NK-92 treated with Interleukin-12 subunit alpha and Interleukin-12 subunit beta, amount 100 ng/mL, for 24 hours (cell line): ENCODE measurements at places on chromosomes 1 and 21.

DNA sequence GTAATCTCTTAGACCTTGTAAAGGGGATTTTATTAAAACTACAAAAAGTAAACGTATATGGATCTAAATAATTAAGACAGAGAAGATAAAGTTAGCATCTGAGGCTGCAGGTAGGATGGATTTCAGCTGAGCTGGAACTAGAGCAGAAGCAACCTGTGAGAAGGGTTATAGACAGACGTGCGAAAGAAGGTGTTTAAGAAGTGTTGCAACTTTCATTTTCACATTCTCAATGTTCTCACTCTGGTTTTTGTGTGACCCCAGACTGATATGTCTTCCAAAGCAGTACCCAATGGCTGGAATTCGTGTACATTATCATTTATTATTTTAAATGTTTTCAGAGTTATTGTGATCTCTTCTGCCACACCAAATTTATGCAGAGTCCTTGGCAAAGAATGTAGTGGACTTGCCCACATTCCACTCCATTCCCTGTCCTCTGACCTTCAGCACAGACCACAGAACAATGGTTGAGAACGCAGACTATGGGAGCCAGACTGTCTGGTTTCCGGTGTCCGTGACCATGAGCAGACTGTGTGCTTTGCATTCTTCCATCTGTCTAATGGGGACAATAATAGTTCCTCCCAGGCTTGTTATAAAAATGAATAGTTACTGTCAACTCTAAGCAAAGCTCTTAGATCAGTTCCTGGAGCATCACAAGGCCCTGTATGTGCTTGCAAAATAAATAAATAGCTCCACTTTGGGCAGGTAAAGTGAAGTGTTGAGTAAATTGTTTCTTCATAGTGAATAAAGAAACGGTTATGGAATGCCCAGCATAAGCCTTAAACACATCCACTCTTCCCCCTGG is 140.6 kb upstream of the SAMSN1 start:
- DNase-seq, result no peak

GRCh38 chr1:40141878-40142535 is 19.2 kb upstream of the RLF start:
- DNase-seq, result no peak

DNA sequence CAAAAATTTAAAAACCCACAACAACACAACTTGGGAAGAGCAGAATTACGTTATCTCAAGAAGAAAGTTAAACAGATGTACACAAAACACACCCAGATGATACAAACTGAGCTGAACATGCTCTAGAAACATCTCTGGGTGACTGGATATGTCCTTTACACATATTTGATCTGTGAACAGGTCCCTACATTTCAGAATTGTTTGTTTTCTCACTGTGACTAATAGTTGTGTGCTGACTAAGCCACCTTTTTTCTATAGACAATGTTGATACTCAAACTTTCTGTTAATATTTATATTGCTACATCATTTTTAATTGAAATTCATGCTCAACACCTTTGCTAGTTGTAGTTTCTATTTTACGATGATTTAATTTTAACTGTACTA is 1.0 kb upstream of the F11R start:
- DNase-seq, result no peak

DNA sequence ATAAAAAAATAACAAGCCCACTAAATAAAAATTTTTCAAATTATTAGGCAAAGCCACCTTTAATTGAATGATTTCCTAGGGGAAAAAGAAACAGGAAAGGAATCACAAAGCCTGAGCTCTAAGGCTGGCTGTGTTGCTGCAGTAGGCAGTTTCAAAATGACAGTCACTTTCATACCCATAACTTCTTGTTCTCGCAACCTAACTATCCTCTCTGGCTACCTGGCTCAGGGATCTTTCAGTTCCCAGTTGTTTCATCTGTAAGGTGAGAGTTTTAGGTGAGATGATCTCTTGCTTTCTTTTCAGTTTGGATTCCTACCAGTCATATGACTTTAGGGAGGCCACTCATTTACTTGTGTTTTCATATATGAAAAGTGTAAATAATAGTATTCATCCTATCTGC is 226.1 kb downstream of the ASTN1 start:
- DNase-seq, result no peak

DNA sequence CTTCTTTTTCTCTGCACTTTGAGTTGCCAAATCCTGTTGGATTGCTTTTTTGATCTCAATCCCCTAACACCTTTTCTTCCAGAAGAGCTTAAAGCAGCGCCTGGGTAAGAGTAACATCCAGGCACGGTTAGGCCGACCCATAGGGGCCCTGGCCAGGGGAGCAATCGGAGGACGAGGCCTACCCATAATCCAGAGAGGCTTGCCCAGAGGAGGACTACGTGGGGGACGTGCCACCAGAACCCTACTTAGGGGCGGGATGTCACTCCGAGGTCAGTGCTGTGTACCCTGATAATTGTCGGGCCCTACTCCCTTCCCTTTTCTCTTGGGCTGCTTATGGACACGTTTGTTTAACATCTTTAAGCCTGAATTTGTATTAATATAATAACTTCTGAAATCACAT is 8.3 kb downstream of the CHTOP start:
- no peak for DNase-seq

DNA sequence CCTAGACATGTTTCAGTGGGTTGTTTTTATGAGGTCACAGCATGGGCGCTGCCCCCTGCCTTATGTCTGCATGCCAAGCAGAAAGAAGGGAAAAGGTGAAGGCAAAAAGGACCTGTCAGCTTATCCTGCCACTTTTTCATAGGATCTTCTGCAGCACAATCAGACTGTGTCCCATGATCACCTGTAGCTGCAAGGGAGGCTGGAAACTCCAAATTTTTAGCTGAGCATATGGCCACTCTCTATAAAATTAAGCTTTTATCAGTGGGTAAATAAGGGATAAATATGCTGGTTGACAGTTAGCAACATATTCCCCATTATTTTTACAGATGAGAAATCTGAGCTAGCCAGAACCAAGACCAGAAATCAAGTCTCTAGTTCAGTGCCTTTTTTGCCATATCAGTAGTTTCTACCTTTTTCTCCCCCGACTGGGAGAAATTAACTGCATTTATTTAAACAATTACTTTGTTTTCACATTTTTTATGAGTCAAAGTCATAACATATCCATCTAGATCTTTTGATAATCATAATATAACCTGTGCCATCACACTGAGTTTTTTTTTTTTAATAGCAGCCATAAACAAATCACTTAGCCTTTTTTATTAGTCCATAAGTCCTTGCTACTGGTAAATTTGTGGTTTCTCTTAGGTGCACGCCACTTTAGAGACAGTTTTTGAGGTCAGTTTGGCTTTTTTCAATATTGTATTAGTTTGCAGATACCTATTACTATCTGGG is 307.0 kb downstream of the NFIA start:
- DNase-seq, result no peak

- DNase-seq, result no peak
Observed at GRCh38 chr1:109371341-109371739, 26.4 kb downstream of the SORT1 start.

- no peak for DNase-seq
Observed at GRCh38 chr1:87799451-87799850, 470.8 kb downstream of the LMO4 start.

DNA sequence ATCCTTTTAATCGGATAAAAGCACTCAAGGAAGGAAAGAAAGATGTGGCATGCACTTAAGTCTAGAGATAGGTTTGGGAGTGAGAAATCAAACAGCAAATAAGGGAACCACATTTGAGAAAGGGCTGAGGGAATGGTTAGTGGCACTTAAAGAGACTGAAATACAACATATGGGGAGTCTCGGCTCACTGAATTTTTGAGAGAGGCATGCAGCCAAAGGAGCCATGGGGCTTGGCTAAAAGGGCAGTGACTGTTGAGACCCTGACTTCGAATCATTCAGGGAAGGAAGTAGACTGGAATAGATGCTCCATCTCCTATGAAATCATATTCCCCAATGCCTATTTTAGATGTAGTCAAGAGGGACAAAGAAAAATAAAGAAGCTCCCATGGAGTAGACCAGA is 58.3 kb upstream of the HAO2 start:
- DNase-seq, result no peak

DNA sequence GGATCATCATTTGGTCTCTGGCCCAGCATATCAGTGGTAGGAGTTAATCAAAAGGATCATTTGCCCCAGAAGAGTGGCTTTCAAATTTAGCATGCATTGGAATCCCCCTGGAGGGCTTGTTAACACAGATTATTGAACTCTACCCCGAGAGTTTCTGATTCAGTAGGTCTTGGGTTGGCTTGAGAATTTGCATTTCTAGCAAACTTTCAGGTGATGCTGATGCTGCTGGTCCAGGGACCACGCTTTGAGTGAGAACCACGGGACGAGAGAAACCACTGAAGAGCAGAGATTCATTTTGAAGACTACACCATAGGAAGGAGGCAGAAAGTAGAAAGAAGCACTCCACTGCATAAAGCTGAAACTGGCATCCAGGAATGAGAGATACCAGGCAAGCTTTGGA is 81.3 kb upstream of the DUSP10 start:
- no peak for DNase-seq

DNA sequence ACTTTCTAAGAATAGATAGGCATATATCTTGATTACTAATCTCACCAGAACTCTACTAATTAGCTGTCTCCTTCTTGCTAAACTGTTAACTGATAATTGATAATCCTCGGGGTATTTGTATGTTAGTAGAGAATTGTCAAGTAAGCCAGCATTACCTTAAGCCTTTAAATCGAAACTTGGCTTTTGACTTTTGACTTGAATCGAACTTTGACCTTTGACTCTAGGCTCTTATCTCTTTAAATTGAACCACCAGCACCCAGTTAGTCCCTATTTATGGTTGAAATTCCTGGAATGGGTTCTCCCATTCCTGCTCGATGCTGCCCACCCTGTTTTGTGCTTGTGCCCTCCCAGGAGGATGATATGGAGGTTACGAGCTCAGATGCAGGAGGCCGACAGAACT is 244.4 kb downstream of the TGFB2 start:
- DNase-seq, result no peak

GRCh38 chr21:17402937-17403336 is 109.9 kb upstream of the CXADR start:
- DNase-seq, result no peak

GRCh38 chr1:240415532-240415931 is 196.4 kb downstream of the GREM2 start:
- DNase-seq, result no peak

DNA sequence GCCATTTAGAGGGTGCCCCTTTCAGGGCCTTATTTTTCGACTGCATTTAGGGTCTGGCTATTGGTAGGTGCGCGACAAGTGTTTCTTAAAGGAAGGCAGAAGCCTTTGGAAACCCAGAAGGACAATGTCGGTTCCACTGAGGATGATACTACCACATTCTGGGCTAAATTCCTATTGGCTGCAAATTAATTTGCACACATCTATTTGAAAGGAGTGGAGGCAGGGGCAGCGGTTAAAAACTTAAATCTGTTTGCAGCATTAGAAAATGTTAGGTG is 1.1 kb downstream of the PATJ start:
- DNase-seq, result no peak

GRCh38 chr1:234961456-234962339 is 166.9 kb downstream of the TOMM20 start:
- no peak for DNase-seq

DNA sequence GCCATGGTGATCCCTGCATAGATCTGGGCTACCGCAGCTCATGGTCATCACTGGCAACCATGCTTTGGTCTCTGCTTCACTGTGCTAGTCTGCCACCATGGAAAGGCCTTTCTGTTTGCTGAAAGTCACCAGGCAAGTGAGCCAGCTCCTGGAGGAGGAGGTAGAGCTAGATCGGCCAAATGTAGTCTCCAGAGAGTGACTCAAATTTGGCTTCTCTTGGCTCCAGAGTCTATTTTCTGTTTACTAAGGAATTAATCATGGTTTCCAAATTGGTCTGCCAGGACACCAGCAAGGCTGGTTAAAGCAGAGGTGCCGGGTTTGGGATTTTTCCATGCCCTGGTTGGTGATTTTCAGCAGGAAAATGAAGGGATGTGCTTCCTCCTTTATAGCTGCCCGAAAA is 52.7 kb upstream of the IVNS1ABP start:
- no peak for DNase-seq
